ENCODE measurements at places on chromosomes 6 and 20.

- peak; percentile 42 for DNase-seq
These were observed 485.4 kb upstream of the MANEA start for GRCh38 chr6:95091823-95092436.

- DNase-seq: no peak
These were observed 333.5 kb upstream of the MAN1A1 start for GRCh38 chr6:119683031-119683430.

- DNase-seq: no peak
These were observed 77.0 kb downstream of the CNBD2 start for GRCh38 chr20:36045373-36045714.

- DNase-seq: no peak
These were observed 41.3 kb upstream of the NOP56 start for GRCh38 chr20:2610941-2611720.

DNA sequence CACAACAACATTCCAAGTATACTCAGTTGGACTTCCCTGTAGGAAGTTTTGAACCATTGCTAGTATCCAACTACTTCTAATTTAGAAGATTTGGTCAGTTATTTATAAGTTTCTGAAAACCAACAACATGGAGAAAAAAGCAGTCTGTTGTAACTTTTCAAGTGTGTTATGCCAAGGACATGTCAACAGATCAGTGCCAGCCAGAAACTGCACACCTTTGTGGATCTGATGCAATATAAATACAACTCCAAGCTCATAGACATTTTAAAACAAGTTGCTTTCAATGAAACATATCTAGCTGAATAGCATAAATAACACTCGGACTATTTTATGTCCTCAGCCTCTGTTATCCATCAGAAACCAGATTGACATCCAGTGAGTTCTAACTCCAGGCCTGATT, 58.3 kb upstream of the CARMIL1 start:
- no peak for DNase-seq

- no peak for DNase-seq
These were observed 182.9 kb downstream of the ANKRD60 start for GRCh38 chr20:58045579-58045978.

Data from muscle of arm (tissue), 14 donors.